ENCODE measurements at places on chromosomes 16 and 17.

DNA sequence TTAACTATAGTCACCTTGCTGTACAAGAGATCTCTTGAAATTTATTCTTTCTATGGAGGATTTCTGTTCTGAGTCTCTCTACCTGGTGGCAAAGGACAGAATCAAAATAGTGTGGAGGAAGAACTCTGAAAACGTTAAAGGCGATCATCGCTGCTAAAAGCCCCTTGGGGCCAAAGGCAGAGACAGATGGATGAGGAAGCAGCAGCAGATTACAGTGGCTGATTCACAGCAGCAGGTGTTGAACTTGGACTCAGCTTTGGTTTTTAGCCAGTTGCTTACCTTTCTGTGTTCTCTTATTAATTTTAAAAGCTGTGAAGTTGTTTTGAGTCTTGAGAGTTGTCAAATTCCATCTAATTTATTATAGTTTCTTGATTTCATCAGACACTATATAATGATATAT, 956.1 kb upstream of the GOT2 start:
- no peak for DNase-seq

- no peak for DNase-seq
These were observed 69.8 kb upstream of the IRX3 start for GRCh38 chr16:54356391-54356790.

GRCh38 chr17:42906772-42907446, 6.3 kb downstream of the G6PC1 start:
- DNase-seq, result no peak

- DNase-seq, result no peak
These were observed 492 bp downstream of the SLC25A39 start for GRCh38 chr17:44324092-44324570.

DNA sequence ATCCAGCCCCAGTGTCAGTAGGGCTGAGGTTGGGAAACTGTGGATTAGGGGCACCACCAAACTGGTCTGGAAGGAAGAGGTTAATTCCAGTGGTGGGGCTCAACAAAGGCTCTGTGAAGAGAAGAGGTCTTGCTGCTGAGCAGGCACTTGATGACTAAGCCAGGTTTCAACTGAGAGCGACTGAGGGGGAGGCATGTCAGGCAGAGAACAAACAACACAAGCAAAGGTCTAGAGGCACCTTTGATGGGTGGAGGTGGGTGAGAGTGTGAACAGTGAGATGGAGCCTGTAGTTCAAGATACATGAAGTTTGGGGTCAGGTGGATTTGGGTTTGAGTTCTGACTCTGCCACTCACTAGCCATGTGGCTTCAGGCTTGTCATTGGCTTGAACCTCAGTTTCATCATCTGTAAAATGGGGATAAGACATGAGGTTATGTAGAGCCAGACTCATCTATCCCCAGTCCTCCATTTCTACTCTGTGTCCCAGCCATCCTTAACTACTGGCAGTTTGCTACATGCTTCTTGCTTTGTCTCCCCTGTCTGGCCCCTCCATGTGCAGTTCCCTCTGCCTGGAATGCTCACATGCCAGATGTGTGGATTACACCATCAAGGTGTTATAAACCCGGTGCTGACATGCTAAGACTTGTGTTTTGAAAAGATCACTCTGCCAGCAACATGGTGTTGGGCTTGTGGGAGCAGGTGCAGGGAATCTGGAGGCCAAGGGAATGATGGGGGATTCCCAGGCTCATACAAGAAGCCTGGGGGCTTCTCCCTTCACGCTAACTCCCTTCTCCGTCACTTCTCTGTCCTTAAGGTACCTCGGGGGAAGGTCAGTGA, 3.0 kb upstream of the RMI2 start:
- no peak for DNase-seq

GRCh38 chr16:11330526-11331237, 14.6 kb upstream of the RMI2 start:
- no peak for DNase-seq

- no peak for DNase-seq
These were observed 48.3 kb upstream of the CBX4 start for GRCh38 chr17:79887451-79887991.

DNA sequence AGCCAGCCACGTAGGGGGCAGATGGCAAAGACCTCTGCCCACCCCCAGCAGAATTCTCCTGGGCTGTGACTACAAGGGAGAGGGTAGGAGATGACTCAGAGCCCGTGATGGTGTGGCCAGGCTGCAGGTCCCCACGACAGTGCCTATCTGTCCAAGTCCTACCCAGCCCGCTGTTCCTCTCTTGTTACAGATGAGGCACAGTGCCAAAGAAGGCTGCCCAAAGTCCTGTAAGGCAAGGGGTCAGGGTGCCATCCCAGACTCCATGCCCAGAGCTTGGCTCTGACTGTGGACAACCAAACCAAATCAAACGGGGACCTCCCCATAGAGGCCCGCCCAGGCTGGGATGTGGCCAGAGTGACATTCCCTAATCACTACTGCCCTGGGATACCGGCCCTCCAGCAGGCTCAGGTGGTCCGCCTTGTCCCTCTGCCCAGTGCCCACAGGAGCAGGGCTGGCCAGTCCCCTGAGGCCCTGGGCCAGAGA, 12.6 kb upstream of the BCAR1 start:
- no peak for DNase-seq

DNA sequence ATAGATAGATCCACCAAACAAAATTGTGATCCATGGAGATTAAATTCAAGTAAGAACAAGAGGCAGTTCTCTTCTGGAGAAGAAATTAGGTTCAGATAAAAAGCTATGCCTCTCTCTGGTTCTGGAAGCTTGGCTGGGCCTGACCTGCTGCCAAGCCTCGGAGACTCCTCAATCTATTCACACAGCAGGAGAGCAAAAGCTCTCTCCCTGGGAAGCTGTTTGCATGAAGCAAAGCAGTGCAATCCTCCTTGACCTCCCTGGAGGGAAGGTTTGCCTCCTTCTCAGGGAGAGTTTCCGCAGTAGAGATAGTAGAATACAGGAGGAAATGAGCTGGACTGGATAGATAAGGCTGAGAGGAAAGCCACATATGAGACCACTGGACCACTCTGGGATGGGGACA, 78.1 kb upstream of the GNAO1 start:
- no peak for DNase-seq

All from stimulated activated CD8-positive, alpha-beta memory T cell treated with anti-CD3 and anti-CD28 coated beads, Interleukin-15, amount 100 ng/mL, for 1 hour (primary cell).